Activated naive CD4-positive, alpha-beta T cell (primary cell): ENCODE measurements at places on chromosomes 1 and 21.

- DNase-seq: no peak
These were observed 65.5 kb downstream of the DMRTB1 start for GRCh38 chr1:53524428-53525375.

GRCh38 chr1:27416387-27417111, 24.1 kb downstream of the GPR3 start:
- DNase-seq: no peak

DNA sequence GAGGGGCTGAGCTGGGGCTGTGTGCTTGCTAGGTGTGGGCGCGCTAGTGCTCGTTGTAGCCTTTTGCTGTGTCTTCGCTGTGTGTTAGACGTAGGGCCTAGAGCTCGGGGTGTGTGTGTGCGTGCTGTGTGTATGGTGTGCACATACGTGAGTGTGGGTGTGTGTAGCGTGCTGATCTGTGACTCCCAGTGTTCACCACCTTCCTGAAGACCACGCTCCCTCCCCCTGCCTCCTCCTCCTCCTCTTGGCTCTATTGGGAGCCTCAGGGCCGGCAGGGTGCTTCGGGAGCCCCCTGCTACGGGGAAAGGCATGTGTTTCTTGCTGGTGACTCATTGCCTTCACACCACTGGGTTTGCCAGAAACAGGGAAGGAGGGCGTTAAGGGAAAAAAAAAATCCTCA, 9.4 kb upstream of the KCNC4 start:
- DNase-seq: no peak

DNA sequence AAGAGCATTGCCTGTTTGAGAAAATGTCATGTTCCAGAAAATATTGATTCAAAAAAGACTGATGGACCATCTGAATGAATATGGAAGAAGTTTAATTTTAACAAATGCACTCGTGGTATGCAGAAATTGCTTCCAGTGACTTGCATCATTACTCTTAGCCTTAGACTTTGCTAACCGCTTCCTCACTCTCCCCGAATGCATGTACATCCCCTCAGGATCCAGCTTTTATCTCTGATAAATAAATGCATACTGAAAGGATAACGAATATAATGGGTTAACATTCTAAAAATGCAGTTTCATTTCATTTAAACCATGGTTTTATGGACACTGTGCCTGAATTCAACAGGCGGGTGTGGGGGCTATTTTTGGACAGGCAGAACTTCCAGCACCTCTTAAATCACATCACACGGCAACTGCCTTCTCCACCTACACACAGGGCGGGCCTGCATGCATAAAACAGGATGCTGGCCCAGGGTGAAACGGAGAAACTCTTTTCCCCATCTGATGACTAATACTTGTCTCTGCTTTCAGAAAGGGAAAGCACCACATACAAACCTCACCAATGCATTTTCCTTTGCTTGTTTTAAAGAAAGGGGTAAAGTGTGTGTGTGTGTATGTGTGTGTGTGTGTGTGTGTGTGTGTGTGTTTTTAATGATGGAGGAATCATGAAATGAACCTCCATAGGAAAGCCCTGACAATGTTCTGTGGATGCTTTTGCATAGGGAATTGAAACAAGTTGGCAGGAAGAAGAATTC, 48.7 kb downstream of the SPAG17 start:
- DNase-seq: no peak

DNA sequence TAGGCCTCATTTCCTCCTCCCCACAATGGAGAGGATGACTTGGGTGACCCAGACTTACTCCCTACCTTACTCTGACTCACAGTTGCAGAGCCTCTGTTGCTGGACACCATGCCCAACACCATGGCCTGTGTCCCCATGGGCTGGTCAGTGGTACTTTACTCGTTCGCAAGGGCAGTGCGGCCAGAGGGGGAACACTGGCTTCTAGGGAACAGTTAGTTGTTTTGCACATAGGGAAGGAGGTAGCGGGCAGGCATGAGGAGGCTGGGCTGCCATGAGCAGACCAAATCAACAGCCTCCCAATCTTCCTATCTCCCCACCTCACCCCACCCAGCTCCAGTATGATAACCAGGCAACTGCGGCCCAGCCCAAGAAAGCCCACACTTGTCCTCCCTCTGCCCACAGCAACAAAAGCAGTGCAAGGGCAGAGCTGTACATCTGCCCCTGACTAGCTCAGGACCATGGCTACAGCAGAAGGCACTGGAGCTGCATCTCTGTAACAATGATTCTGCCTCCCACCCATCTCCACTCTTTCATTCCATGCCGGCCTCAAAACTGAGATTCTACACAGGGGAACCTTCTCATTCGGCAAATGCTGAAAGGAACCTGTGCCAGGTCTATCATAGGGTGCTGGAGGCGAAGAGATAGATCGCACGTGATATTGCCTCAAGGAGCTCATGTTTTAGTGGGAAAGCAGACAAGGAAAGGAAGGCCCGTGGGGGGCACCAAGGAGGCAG, 18.6 kb downstream of the TAL1 start:
- DNase-seq: no peak

- no peak for DNase-seq
These were observed 100.7 kb upstream of the GFI1 start for GRCh38 chr1:92587445-92587844.

DNA sequence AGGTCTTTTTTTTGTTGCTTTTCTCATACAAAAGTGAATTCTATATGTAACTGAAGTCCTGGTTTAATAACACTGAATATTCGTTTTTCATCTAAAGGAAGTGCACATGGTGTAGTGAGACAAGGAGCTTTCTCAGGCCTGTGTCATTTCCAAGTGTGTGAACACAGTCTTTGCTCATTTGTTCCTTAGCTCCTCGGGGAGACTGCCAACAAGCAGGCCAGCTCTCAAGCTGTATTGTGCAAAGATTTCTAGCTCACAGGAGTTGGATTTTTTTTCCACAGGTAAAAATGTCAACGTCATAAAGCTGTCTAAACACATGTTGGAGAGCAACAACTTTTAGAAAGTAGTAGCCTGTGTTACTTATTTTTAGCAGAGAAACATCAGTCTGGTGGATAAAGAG, 87.8 kb upstream of the S1PR1 start:
- DNase-seq: no peak

DNA sequence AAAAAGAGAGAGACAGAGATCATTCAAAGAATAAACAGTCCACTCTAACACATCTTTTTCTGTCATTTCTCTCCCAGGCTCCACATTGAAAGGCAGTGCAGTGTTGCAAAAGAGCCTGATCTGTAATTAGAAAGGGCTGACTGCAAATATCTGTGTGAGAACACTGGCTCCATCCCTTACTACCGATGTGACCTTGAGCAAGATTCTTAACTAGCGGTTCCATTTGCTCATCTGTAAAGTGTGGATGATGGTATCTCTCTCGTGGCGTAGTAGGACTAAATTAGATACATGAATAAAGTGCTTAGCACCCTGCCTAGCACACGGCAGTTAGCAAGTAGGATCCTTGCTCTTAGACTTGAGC, 26.9 kb upstream of the SLC44A3 start:
- no peak for DNase-seq

DNA sequence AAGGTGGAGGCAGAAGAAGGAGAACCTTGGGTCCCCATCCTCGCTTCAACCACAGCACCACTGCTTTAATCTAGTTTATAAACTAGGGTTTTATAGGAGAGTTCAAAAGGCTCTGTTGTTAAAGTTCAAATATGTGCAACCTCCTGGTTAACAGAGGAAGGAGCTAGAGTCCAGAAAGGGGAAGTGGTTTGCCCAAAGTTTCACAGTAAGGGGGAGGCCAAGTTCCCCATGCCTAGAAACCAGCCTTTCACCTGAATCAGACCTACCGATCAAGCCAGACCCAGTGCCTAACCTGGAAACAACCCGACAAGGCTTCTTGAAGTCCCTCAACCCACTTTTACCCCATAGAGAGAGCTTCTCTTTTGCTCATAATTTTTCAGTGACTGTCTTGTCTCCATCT, 106.5 kb downstream of the PLPP3 start:
- DNase-seq: no peak

DNA sequence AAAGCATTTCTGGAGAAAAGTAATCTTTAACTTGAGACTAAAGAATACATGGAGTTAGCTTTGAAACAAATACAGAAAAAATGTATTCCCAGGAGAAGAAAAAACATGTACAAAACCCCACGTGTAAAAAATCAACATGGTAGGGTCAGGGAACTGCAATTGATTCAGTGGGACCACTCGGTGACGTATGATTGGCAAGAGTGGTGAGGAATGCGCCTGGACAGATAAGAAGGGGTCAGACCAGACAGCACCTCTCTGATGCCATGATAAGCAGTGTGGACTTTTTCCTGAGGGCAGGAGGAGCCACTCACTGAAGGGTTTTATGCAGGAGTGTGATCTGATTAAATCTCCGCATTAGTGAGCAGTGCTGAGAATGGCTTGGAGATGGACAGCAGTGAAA, 142.5 kb downstream of the DAB1 start:
- no peak for DNase-seq

DNA sequence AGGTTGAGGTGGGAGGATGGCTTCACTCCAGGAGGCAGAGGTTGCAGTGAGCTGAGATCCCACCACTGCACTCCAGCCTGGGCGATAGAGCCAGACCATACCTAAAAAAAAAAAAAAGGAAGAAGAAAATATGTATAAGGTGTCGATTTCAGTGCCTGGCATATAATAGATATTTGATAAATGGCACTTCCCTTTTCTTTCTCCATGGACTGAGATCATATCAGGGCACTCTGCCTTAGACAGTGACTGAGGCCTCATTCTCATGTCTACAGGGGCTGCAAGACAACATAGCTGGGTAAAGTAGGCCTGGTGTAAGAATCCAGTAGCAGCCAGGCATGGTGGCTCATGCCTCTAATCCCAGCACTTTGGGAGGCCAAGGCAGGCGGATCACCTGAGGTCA, 21.2 kb downstream of the PCAT6 start:
- DNase-seq: no peak
